ENCODE measurements at places on chromosomes 5 and 9. TPM values are rescaled to one million over a fixed set of nuclear protein-coding genes. Genes with fewer than 3 reads are reported as not detected.

SLC25A46 gene
- total RNA-seq, result 58.7 TPM

ADRB2 gene
- total RNA-seq, result 0.11 TPM

SPATA31C2 gene
- total RNA-seq, result not detected

PDGFRB gene
- 5.4 TPM for total RNA-seq

PHF19 gene
- 97.9 TPM for total RNA-seq

TAF1L gene
- not detected for total RNA-seq

PHF24 gene
- not detected for total RNA-seq

- DNase-seq, result no peak
These were observed 81.0 kb downstream of the DCP2 start for GRCh38 chr5:113057557-113057984.

GRCh38 chr5:109997161-109997560 is 307.4 kb downstream of the MAN2A1 start:
- no peak for DNase-seq

DNA sequence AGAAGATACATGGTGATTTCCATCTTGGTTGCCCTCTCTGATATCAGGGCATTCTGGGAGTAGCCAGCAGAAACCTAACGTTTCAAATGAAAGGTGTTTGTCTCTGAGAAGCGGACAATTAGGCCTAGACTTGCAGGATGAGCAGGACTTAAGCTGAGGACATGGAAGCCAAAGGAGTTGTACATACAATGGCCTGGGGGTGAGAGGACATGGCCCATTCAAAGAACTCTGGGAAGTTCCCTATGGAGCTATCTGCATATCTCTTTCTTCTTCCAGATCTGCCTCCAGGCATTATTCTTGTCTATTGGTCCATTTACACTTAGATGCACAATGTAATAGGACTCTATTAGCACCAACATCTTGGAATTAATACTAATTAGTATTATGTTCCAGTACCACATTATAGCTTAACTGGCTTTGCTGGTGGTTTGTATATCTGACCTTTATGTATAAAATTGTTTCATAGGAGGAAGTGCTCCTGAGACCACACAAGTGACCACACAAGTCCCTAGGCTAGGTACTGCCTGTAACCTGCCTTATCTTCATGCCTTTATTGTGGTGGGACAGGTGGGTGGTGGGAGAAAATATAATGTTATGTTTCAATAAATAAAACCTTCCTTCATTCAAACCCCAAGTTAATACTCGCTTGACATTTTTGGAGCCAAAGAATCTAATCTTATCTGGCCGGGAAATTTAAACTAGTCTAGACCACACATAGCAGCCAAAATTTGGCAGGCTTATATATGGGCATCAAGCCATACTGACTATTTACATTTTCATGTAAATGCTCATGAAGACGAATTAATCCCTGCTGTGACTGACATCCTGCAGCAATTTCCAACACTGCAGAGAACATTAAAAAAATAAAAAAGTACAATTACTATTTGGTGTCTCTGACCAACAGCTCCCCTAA is 52.1 kb upstream of the EQTN start:
- DNase-seq, result no peak

- DNase-seq, result peak; percentile 29
These were observed 53.8 kb upstream of the RANBP3L start for GRCh38 chr5:36355516-36355915.

Data from HT1080 (cell line).